ENCODE measurements at places on chromosomes 13 and 19. TPM values are rescaled to one million over a fixed set of nuclear protein-coding genes. Genes with fewer than 3 reads are reported as not detected.

- DNase-seq = no peak
Observed at GRCh38 chr19:50190439-50190891, 13.0 kb upstream of the MYH14 start.

GRCh38 chr13:113791226-113791625 is 32.2 kb downstream of the TMEM255B start:
- DNase-seq = no peak

Gene ATP8B3
- total RNA-seq = 22.2 TPM

DNA sequence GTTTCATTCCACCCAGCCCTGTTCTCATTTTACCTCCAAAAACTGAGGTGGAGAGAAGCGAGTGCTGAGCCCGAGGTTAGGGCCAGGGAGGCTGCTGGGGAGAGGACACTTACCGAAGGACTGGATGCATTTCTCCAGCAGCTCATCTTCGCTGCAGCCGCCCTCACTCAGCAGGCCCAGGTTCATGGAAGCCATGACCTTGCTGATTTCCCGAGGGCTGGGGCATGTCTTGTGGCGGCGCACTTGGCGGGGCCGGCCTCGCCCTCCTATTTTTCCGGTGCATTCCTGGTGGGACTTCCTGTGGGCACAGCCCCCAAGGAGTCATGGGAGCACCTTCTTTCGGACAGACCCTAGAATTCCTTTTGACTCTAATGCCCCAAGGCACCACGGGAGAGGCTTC is 4.2 kb downstream of the RASGRP4 start:
- DNase-seq = no peak
